ENCODE measurements at places on chromosomes 3 and 15.
A peak's percentile ranks its signal among the peaks of the same experiment; 100 is the strongest.

GRCh38 chr3:59710554-59710953 is 660.7 kb upstream of the CFAP20DC start:
- DNase-seq = no peak

GRCh38 chr3:139676632-139677387 is 962 bp downstream of the NMNAT3 start:
- DNase-seq = no peak

- DNase-seq = no peak
These were observed 30.3 kb upstream of the SKOR1 start for GRCh38 chr15:67794832-67795574.

DNA sequence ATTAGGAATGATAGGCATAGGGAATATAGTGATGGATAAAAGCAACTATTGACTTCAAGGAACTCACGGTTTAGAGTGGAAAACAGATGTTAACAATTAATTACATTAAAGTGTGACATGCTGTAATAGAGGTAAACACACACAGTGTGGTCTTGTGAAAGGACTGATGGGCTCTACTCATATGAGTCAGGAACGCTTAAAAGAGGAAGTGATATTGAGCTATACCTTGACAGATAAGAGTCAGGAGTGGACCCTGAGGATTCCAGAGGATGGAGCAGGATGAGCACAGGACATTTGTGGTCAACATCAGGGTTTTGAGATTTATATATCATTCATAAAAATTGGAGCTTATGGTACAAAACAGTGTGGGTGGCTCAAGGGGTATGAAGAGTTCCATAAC is 11.0 kb downstream of the EXOG start:
- no peak for DNase-seq

DNA sequence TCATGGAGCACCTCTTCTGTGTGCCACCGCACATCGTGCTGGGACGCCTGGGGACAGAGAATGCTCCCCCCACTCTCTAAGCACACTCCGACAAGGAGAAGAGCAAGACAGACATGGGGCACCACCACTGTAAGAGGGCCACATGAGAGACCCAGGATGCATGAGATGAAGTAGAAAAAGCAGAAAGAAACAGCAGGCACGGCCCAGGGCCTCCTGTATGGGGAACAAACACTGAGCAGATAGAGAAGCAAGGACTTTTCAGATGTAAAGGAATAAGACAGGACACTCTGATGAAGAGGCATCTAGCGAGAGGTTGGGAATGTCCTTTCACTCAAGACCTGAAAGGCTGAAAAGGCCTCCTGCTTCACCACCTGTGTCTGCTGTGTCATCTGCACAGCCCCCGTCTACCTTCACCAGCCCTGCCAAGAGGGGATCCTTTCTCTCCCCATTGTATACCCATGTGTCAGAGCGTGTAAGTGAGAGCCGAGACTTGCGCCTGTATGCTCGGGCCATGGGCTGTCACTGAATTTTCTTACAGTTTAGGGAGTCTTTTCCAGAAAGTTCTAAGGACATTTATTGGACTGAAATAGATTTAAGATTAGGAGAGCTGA is 125.6 kb downstream of the LRRK1 start:
- DNase-seq = no peak

GRCh38 chr3:53551324-53551723 is 56.9 kb downstream of the CACNA1D start:
- no peak for DNase-seq

GRCh38 chr3:188855675-188856074 is 316.1 kb upstream of the TPRG1 start:
- DNase-seq = peak; percentile 39

GRCh38 chr15:81747482-81747881 is 298.3 kb downstream of the MEX3B start:
- DNase-seq = no peak

GRCh38 chr3:180594631-180595558 is 7.1 kb upstream of the TTC14 start:
- no peak for DNase-seq

DNA sequence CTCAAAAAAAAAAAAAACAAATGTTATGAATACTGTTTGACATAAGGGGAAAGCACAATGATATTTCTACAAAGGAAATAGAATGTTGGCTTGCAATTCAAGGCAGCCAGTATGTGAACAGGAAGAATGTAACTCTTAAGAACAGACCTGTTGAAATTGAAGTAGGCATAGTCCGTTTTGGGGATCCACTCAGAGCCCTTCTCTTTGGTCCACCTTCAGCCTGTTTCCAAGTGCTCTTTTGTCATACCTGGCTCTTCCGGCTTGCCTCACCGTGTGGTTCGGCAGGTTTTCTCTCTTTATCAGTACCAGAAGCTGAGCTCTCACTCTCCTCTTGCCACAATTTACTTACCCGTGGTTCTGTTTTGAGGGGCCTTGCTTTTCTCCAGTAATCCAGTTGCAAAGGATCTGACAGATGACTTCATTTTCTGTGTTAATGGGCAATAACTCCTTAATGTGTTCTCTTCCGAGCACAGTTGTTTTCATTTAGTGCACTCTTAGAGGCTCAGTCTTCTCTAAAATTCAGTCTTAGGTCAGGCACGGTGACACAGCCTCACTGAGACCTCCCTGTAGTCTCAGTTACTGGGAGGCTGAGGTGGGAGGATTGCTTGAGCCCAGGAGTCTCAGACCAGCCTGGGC is 6.7 kb downstream of the ABHD17C start:
- no peak for DNase-seq

DNA sequence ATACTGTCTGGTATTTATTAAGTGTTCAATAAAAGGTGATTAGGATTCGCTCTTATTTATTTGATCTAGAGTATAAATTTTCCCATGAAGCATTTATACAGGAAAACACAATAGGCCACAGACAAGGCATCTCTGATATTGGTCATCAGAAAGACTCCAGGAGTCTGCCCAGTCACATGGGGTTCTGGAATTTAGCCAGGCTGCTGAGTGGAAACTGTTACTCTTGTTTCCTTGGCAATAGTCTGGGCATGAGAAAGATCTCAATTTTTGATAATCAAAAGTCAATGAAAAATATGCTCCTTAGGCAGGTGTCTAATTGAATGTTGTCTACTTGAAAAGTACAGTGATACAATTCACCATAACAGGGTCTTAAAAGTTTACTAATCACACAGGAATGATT is 161.2 kb downstream of the FRMD5 start:
- DNase-seq = no peak

DNA sequence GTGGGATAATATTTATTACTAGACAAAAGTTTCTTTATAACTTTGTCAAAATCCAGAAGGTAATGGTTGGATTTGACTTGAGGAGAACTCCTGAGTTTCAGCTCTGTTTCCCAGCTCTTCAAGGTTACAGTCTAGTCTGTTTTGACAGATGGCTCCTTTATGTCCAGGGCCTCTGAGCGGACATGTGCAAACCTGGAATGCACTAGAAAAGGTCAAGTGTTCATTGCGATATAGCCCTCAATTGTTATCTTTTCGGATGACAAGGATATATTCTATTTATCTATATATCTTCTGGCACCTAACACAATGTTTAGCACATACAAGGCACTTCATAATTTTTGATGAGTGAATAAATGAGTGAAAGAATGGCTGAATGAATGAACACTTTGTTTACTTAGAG is 513.2 kb upstream of the GOLIM4 start:
- no peak for DNase-seq

DNA sequence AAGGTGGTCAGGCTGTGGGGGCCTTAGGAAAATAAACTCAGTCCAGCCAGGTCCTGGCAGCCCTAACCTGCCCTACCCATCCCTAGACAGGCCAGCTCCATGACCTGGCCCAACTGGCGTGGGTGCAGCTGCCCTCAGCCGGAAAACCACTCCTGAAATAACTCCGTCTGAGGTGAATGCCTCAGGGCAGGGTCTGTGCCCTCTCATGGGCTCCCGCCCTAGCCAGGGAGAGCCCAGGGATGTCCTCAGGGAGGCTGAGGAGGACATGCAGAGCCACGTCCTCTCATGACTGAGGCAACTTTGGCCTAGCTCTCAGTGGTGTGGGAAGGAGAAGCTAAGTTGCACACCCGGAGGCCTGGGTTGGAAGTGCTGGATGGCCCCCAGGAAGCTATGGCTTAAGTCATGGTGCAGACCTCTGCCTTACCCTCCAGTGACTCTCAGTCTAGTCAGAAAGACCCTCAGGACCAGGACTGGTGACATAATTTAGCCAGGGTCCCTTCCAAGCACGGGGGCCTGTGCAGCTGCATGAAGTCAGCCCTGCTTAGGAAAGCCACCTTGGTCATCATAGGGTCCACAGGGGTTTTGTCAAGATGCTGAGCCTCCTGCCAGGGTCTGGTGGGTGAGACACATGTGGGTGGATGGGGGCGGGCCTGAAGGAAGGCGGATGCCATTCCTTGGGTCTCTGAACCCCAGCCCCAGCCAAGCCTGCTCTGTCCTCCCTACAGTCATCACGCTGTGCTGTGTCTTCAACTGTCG is 7.4 kb downstream of the TMIE start:
- no peak for DNase-seq

GRCh38 chr3:21330293-21330692 is 420.7 kb downstream of the ZNF385D start:
- no peak for DNase-seq

DNA sequence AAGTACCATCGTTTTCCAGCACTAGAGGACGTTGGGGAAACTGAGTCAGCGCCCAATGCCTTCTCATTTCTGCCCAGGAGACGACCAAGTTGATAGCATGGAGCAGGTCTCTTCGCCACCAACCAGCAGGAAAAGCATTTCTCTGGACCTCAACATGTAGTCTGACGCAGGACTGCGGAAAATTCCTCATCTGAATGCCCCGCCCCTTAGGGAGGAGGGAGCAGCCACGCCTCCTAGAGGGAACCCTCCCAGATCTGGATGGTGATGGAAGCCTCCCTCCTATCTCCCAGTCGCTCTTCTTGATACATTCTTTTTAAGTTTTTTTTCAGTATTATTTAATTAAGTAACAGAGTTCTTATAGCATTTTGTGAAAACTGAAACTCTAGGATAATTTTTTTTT is 17.4 kb upstream of the MINDY4B start:
- no peak for DNase-seq

- no peak for DNase-seq
These were observed 51.9 kb downstream of the ZBTB20 start for GRCh38 chr3:115095236-115095635.

- no peak for DNase-seq
These were observed 369.8 kb downstream of the SV2B start for GRCh38 chr15:91469632-91470567.

DNA sequence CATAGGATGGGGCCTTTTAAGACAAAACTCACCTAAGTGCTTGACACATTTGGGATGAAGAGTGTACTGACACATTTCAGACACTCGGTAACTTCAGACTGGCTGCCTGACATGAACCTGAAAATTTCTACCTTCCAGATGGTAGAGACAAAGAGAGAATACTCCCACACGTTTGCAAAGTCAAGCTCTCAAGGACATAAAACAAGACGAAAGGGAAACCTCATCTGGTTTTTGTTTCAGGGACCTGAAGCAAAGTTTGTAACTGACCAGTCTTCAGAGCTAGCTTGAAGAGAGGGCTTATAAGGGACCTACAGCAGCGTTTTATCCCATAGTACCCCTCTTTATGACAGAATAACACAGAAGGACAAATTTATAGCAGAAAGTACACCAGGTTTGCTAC is 41.9 kb downstream of the ZNF621 start:
- no peak for DNase-seq

GRCh38 chr3:170942011-170942410 is 33.6 kb upstream of the EIF5A2 start:
- no peak for DNase-seq

DNA sequence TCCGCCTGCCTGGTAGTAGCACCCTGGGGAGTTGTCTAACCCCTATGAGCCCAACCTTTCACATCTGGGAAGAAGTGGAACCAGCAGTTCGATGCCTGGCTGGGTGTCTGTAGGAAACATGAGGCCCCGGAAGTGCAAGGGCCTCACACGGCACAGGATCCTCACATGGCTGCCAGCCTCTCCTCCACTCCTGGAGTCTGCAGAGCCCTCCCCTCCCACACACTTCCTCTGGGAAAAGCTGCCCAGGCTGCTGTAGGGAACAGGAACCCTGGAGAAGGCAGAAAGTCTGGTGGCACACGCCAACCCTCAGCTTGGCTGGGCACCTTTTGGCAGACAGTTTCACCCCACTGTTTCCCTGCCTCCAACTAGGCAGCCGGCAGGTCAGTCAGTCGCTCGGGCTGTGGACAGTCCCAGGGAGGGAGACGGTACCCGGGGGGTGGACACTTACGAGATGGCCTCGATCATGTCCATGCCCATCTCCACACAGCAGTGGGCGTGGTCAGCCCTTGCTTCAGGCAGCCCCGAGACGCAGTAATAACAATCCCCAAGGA is 118.4 kb downstream of the ADCY5 start:
- DNase-seq = no peak

GRCh38 chr3:156471431-156471830 is 83.5 kb downstream of the SSR3 start:
- no peak for DNase-seq

DNA sequence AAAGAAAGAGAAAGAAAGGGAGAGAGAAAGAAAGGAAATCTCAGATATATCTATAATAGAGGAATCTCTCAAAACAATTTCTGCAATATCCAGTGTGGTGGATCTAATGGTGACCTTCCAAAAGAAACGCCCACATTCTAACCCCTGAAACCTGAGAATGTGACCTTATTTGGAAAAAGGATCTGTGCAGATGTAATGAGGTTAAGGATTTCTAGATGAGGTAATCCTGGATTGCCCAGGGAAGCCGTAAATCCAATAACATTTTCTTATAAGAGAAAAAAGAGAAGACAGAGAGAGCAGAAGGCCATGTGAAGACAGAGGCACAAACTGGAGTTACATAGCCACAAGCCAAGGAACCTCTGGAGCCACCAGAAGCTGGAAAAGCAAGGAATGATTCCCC is 307.6 kb downstream of the ZBTB20 start:
- DNase-seq = no peak

DNA sequence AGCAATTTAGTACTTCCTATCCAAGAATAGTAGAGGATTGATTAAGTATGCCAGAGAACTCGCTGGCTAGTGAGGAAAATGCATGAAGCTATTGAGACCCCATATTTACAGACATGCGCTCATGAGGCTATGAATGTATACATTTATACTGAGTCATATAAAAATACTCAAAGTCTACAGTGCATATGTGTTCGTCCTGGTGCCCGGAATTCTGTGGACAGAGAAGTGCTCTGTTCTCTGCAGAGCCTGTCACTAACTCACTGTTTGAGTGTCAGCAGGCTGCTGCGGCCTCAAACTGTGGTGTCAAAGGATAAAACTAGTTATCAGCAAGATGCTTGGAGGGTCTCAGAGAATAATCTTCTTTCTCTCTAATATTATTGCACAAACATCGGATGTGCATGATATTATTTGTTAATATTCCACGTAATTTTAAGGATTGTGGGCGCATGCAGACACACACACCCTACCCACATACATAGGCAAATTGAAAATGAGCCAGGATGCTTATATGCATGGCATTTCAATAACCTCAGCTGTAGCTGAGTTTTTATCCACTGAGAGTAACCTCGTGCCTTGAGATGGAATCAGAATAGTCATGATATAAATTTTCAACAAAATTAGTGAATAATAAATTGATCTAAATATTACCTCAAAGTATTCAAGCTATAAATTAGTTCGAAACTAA is 50.0 kb upstream of the TSC22D2 start:
- no peak for DNase-seq

GRCh38 chr15:81478354-81478753 is 104.3 kb upstream of the TMC3 start:
- DNase-seq = no peak

Measured in inflammatory macrophage treated with lipopolysaccharide for 4 hours (primary cell).